ENCODE measurements at places on chromosomes 12 and 14. TPM values are rescaled to one million over a fixed set of nuclear protein-coding genes. Genes with fewer than 3 reads are reported as not detected.

GRCh38 chr14:100018482-100018881, 46.7 kb upstream of the EVL start:
- no peak for DNase-seq
- no peak overlapping the region for H3K4me3 ChIP-seq
- H3K36me3 ChIP-seq = no peaks in the 10 kb centered on the region
- no peak overlapping the region for H3K27ac ChIP-seq
- H3K27me3 ChIP-seq = no peaks in the 10 kb centered on the region

DNA sequence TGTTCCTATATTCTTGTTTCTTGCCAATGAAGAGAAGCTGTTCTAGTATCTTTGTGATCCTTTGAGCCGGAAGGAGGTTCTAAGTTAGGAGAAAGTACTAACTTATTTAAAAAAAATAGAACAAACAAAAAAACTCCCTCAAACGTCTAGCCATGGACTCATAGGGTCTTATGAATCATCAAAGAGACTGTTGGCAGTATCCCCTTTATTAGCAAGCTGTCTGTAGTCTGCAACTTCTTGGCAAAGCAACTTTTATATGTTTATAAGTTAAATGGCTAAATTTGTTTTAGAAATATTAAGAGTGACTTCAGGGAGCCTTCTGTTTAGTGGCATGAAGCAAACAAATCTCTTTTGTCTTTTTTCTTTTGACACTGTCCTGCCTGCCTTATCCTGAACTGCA, 291.9 kb downstream of the FUT8 start:
- no peaks in the 10 kb centered on the region for H3K27me3 ChIP-seq
- H3K4me1 ChIP-seq = 0 out of 2 replicates have a peak, but pooled peaks cover 12% of the 10 kb centered on the region
- DNase-seq = no peak
- H3K27ac ChIP-seq = no peak overlapping the region

DNA sequence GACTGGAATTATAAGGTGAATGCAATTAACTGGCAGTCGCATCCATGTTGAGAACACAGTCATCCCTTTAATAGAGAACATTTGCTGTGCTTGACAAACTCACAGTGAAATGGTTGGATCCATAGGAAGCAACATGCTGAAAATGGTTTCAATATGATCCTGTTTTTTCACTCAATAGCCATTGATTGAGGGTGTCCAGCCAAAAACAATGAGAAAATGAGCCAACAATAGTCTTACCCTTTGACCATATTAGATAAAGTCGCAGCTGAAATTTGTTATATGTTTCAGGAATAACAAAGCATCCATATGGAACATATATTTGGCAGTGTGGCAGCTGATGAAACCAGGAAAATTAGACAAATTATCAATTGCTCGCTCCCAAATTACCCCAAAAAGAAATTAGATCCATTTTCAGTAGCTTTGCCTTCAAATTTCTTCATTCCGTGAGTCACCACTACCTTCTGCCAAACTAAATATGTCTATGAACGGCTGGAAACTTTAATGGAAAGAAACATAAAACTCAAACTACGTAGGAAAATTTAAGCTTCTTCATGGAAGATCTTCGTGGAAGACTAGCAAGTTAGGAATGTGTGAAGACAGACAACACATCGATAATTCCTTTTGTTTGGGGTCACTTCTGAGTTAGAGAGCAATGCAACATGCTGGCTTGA, 17.4 kb downstream of the IGF1 start:
- no peaks in the 10 kb centered on the region for H3K36me3 ChIP-seq
- H3K4me1 ChIP-seq = peaks cover 10% of the 10 kb centered on the region
- no peak for DNase-seq
- no peak overlapping the region for H3K4me3 ChIP-seq
- no peaks in the 10 kb centered on the region for H3K27me3 ChIP-seq

The CNIH1 gene
- 197 TPM for total RNA-seq

The DLST gene
- total RNA-seq = 106 TPM

Measured in GM23338 (cell line).